NCI-H1436 (cell line): ENCODE measurements at places on chromosomes 16 and 17.

DNA sequence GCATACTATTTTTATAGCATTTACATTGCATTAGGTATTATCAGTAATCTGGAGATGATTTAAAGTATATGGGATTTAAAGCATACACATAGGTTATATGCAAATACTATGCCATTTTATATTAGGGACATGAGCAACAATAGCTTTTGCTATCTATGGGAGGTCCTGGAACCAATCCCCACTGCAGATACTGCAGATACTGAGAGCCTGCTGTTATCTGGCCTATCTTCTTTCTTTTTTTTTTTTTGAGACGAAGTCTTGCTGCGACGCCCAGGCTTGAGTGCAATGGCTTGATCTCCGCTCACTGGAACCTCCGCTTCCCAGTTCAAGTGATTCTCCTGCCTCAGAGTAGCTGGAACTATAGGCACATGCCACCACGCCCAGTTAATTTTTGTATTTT is 37.4 kb downstream of the STH start:
- no peak for DNase-seq

GRCh38 chr16:3096362-3096761 is 2.7 kb downstream of the ZSCAN10 start:
- DNase-seq, result no peak

DNA sequence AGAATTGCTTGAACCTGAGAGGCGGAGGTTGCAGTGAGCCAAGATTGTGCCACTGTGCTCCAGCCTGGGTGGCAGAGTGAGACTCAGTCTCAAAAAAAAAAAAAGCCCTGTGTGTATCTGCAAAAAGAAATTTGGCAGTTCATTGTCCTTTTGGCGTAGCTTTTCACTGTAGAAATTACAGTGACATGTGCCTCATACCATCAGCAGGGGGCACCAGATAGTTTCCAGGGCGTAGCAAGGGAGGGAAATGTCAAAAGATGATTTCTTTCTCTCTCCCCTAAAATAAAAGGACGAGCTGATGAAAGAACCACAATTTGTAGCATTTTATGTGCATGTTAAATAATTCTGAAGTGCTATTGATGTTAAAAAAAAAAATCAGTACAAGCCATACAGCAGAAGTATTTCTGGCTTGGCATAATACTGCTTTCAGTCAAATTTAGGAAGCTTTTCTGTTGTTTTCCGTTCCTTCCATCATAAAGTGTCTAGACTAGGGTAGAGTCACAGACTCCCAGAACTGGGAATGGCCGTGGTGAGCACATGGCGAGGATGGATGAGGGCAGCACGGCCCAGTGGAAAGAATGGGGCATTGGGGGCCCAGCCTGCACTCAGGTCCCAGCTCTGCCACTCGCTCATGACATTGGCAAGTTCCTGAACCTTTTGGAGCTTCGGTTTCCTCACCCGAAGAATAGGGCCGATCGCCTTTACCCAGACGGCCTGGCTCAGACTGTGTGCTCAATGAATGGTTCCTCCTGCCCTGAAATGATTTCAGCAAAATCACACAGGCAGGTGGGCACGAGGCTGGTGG is 59.8 kb upstream of the RPH3AL start:
- peak; percentile 54 for DNase-seq

DNA sequence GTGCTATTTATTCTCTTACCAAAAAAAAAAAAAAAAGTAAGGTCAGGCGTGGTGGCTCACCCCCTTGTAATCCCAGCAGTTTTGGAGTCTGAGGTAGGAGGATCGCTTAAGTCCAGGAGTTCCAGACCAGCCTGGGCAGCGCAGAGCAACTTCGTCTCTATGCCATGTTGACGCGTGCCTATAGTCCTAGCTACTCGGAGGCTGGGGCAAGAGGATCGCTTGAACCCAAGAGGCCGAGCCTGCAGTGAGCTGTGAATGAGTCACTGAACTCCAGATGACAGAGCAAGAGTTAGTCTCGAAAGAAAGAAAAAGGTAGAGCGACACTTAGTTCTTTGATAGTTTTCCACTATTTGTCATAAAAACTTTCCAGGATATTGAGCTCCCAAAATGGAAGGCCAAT is 1.4 kb upstream of the TENT4B start:
- no peak for DNase-seq

GRCh38 chr17:41417576-41418015 is 6.8 kb downstream of the KRT37 start:
- DNase-seq, result no peak

DNA sequence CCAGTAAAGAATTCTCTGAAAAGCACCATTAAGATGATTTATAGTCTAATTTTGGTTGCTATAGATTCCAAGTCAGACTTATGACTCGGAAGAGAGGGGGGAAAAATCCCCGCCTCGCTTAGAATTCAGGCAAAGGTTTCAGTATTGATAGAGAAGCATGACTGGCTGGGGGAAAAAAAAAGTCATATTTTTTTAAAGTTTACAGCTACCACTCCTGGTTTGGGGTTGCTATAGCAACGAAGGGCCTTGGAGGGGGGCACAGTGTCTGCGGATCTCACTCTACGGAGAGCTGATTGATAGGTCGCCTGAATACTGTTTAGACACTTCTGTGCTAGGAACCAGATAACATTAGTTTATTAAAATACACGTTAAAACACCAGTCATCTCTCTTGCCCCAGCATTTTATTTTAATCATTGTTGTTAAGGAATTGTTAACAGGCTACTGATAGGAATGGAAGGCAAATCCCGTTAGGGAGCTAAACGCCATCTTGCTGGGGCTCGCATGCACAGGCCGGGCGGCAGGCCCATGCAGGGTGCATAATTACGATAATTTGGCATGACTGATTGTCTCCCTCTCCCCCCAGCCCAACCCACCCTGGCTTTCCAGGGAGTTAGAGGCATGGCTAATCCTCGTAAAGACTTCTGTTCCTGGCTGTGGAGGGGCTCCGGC is 380.0 kb upstream of the XYLT1 start:
- no peak for DNase-seq

- DNase-seq, result no peak
These were observed 5.5 kb upstream of the MXRA7 start for GRCh38 chr17:76716146-76716838.

DNA sequence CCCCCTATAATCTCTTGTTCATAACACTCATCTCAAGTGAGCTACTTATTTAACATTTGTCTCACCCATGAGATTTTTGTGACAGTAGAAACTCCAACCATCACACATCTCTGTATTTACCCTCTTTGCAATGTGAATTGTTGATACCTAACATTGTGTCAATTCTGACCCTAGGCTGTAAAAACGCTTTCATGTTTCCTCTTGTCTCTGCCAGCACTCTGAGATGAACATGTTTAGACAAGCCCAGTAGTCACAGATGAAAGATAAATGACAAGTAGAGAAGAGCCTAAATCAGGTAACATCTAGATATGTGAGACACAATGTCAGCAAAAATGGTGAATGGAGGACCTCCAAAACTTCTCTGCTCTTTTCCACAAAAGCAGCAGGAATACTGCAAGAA is 1254.5 kb upstream of the GOT2 start:
- no peak for DNase-seq
